ENCODE measurements at places on chromosomes 7 and 10. TPM values are rescaled to one million over a fixed set of nuclear protein-coding genes. Genes with fewer than 3 reads are reported as not detected.

The GIMAP8 gene
- total RNA-seq: 2.8 TPM

The SLC26A3 gene
- total RNA-seq: not detected

The GPNMB gene
- total RNA-seq: 7.2 TPM

The TMEM196 gene
- 28.6 TPM for total RNA-seq

The POR gene
- 62.5 TPM for total RNA-seq

The SPDYE1 gene
- total RNA-seq: not detected

The ANXA8 gene
- total RNA-seq: not detected

The MOGAT3 gene
- total RNA-seq: not detected

The CDK14 gene
- total RNA-seq: 137 TPM

The MYO1G gene
- total RNA-seq: 0.46 TPM

The NPSR1 gene
- 1.8 TPM for total RNA-seq

The NAT16 gene
- total RNA-seq: 2.1 TPM

The NEUROD6 gene
- 4.2 TPM for total RNA-seq

The LLCFC1 gene
- total RNA-seq: not detected

The TRPV5 gene
- 0.23 TPM for total RNA-seq

The CEP55 gene
- total RNA-seq: 4.6 TPM

The UCMA gene
- not detected for total RNA-seq

The PDK4 gene
- 8.3 TPM for total RNA-seq

The DKK1 gene
- 5.3 TPM for total RNA-seq

The AKR1D1 gene
- not detected for total RNA-seq

The HOXA9 gene
- not detected for total RNA-seq

The SPDYE8 gene
- 0.46 TPM for total RNA-seq

The GPR85 gene
- 106 TPM for total RNA-seq

The DGKI gene
- 93.9 TPM for total RNA-seq

The C10orf53 gene
- total RNA-seq: not detected

Measured in diencephalon (tissue), 1 donor.